Trophoblast cell (in vitro differentiated cells and primary cell): ENCODE measurements at places on chromosomes 13 and 19.

DNA sequence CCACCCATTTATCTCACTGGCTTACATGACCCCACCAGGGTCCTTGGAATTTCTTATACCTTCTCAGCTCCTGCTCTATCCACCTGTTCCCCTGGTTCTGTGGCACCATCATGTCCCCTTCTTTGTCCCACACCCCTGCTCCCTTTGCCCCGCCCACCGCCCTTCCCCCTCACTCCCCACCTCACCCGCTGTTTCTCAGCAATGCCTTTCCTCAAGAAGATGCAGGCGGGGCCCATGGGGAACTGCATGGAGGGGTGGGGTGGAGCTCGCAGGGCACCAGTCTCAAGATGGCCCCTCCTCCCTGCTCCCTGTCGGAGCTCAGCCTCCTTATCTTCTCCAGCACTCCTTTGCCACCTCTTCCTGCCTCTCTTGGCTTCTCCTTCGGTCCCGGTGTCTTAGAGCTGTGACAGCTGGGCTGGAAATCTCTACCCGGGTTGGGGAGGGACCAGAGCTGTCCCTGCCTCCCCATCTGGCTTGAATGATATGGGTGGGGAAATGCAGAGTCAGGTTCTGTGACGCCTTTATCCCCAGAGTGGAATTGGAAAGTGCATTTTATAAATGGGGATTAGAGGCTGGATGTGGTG lies at the start of gene CABP5:
Gene CABP5 (minus strand): TSS at position 405 of the 584 bp plus-strand sequence. CDS start 157 bp downstream, at position 248.
- H3K36me3 ChIP-seq: no peaks in the 10 kb centered on the region
- H3K27ac ChIP-seq: no peak within 1 kb of the TSS
- H3K4me1 ChIP-seq: no peaks in the 10 kb centered on the region
- no peaks in the 10 kb centered on the region for H3K27me3 ChIP-seq
- no peak within 1 kb of the TSS for H3K4me3 ChIP-seq
- no peak for DNase-seq

DNA sequence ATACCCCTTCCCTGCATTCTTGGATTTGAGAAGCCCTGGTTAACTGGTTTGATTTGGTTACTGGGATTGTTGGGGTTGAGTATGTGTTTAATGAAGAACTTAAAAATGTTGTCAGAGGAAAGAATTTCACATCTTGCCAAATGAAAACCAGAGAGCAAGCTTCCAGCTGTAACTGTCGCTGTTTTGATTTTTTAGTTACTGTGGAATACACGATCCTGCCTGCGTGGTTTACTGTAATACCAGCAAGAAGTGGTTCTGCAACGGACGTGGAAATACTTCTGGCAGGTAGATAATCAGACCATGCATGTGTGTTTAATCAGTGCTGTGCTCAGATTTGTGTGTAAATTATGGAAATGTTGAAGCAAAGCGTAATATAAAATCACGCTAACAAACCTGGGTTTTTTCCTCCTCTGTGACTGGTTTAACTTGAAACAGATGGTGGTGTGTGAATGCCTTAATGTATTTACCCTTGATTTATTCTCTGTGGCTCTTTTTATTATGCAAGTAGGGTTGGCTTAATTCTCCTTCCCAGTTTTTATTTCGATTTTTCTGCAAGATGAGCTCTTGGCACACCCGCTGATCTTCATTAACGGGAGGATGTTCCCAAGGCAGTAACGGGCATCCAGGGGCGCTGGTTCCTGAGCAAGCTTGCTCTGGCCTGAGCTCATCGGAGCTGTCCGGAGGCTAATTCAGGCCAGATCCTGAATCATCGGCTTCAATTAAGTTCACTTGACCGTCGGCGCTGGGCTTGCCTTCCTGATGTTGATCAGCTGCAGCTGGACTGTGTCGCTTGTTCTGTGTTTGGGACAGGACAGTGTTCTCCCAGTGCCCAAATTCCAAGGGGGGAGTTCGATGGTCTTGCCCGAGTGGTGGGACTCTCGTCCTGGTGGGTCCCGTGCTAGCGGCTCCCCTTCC lies 16.0 kb downstream of the UPF1 start:
- no peaks in the 10 kb centered on the region for H3K27me3 ChIP-seq
- H3K4me3 ChIP-seq: no peak overlapping the region
- H3K36me3 ChIP-seq: peaks cover 42% of the 10 kb centered on the region
- no peak overlapping the region for H3K27ac ChIP-seq
- no peak for DNase-seq
- H3K4me1 ChIP-seq: peaks cover 32% of the 10 kb centered on the region

DNA sequence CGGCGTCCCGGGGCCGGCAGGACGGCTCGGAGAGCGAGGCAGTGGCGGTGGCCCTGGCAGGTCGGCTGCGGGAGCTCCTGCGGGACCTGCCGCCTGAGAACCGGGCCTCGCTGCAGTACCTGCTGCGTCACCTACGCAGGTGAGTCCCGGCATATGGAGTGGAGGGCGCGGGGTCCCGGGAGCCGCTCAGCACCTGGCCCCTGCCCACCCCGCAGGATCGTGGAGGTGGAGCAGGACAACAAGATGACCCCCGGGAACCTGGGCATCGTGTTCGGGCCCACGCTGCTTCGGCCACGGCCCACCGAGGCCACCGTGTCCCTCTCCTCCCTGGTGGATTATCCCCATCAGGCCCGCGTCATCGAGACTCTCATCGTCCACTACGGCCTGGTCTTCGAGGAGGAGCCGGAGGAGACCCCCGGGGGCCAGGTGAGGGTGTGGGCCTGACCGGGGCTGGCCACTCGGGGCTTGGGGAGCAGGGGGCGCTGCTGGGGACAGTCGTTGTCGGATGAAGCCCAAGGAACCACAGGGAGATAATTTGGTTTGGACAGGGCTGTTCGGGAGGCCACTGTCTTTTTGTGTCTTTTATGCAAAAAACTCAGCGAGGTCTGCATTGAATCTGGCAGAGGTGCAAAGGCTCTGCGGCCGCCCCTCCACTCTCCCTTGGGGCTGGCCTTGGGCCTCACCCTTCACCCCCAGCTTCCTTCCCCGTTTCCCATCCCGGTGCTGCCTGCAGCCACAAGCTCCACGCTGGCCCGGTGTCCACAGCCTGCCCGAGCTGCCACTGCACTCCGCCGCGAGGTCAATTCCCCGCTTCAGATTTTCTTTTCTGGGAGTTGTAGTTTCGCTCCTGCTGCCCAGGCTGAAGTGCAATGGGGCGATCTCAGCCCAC lies 12.0 kb downstream of the POLR2E start:
- no peak for DNase-seq
- H3K27ac ChIP-seq: no peak overlapping the region
- H3K4me3 ChIP-seq: no peak overlapping the region

- H3K27ac ChIP-seq: peak overlapping the region; percentile 54
- no peaks in the 10 kb centered on the region for H3K36me3 ChIP-seq
- no peak overlapping the region for H3K4me3 ChIP-seq
Observed at GRCh38 chr19:50968716-50969412, 527 bp downstream of the KLK6 start.

GRCh38 chr13:103229674-103230073 lies 163.5 kb upstream of the SLC10A2 start:
- H3K4me1 ChIP-seq: no peaks in the 10 kb centered on the region
- no peaks in the 10 kb centered on the region for H3K27me3 ChIP-seq
- H3K4me3 ChIP-seq: no peak overlapping the region
- no peaks in the 10 kb centered on the region for H3K36me3 ChIP-seq
- DNase-seq: no peak

DNA sequence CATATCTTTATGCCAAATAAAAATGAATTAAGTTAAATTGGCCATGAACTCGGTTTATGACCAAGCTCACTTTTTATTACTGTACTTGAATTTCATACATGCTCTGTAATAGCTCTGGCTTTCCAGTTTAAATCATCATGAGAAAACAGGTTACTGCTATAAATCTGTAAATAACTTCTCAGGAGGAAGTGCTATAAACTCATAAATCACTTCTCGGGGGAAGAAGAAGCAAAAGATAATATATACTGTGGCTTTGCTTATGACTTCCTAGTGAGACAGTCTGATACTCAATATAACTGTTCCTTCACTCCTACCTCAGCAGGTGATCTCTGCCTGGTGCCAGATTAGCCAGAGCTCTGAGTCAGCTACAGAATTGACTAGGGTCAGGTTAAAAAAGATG lies 12.5 kb downstream of the SUPT20H start:
- no peaks in the 10 kb centered on the region for H3K27me3 ChIP-seq
- H3K4me3 ChIP-seq: no peak overlapping the region
- peaks cover 6% of the 10 kb centered on the region for H3K36me3 ChIP-seq
- H3K4me1 ChIP-seq: no peaks in the 10 kb centered on the region
- H3K27ac ChIP-seq: no peak overlapping the region
